ENCODE measurements at places on chromosomes 16 and 17.
A peak's percentile ranks its signal among the peaks of the same experiment; 100 is the strongest.

GRCh38 chr17:2786176-2786881, 9.9 kb upstream of the RAP1GAP2 start:
- peak; percentile 97 for DNase-seq

- DNase-seq = no peak
Observed at GRCh38 chr16:15732416-15732815, 82.4 kb downstream of the NDE1 start.

DNA sequence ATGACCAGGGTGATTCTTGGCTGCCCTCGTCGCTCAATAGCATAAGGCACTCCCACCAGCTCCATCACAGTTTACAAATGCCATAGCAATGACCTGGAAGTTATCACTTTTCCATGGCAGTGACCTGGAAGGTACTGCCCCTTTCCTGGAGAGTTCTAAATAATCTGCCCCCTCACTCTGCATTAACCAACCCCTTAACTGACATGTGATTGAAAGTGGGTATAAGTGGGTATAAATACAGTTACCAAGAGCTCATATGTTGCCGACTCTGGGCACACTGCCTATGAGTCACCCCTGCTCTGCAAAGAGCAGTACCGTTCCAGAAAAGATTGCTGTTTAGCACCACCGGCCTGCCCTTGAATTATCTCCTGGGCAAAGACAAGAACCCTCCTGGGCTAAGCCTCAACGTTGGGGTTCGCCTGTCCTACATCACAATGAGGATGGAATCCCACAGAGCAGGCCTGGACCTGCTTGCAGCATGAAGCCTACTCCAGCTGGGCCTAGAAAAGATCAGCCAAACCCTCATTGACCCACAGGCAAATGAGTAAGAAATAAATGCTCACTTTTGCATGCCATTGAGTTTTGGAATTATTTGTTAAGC, 95.2 kb upstream of the SEC14L1 start:
- no peak for DNase-seq

- DNase-seq = no peak
Observed at GRCh38 chr16:47460359-47460710, 528 bp downstream of the ITFG1 start.

GRCh38 chr17:26792486-26792885, 501.4 kb upstream of the WSB1 start:
- peak; percentile 6 for DNase-seq

DNA sequence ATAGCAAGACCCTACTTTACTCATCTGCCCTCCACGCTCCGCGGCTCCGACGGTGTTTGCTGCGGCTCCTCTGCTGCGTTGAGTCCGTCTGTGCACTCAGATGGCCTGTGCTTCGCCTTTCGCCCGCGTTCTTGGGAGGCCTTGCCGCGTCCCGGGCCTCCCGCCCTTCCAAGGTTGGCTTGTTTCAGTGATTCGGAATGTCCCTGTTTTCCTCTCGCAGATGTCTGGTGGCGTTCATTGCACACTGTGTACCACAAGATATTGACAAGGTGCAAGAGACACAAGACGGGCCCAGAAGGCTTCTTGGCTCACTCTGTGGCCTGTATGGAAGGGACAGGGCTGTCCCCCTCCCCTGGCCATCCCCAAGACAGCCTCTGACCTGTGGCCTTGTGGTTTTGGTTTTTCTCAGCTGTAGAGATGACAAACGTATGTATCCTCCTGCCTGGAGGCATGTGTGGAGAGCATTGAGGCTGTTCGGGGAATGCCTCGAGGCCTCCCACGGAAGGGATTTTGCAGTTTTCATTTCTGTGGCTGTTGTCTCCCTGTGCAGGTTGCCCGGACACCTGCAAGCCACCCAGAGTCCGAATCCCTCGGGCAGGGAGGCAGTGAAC, 15.4 kb downstream of the MGRN1 start:
- DNase-seq = no peak

- no peak for DNase-seq
Observed at GRCh38 chr16:56560447-56560846, 4.4 kb upstream of the MT4 start.

GRCh38 chr17:68148936-68149335, 98.9 kb upstream of the AMZ2 start:
- DNase-seq = no peak

DNA sequence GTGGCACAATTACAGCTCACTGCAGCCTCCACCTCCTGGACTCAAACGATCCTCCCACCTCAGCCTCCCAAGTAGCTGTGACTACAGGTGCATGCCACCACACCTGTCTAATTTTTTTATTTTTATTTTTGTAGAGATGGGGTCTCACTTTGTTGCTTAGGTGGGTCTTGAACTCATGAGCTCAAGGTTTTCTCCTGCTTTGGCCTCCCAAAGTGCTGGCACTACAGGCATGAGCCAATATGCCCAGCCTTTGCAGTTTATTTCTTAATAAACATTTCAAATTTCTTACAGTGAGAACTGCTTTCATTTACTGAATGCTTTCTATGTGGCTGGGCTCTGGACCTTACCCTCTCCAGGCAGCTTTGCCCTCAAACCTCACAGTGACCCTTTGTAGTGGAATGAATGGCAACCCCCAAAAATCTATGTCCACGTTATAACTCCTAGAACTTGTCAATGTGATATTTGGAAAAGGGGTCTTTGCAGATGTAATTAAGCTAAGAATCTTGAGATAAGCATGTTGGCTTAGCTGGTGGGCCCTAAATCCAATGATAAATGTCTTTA, 1.6 kb upstream of the TNP2 start:
- no peak for DNase-seq

GRCh38 chr17:29176558-29177351, 3.4 kb downstream of the MYO18A start:
- peak; percentile 73 for DNase-seq

DNA sequence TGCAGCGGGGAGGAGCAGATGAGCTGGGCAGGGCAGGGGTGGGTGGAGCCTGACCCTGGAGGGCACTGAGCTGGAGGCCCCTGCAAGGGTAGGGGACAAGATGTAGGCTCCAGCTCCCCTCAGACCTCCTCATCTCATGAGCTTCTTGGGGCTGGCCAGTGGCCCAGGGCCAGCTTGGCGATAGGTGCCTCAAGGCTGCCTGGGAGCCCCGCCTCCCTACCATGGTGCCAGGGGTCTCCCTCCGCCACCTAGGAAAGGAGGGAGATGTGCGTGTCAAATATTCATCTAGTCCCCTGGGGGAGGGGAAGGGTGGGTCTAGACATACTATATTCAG, 3.9 kb downstream of the HIRIP3 start:
- DNase-seq = no peak

- no peak for DNase-seq
Observed at GRCh38 chr16:71572497-71573116, 4.3 kb downstream of the TAT start.

GRCh38 chr16:12801511-12802042, 2.1 kb downstream of the CPPED1 start:
- DNase-seq = no peak

DNA sequence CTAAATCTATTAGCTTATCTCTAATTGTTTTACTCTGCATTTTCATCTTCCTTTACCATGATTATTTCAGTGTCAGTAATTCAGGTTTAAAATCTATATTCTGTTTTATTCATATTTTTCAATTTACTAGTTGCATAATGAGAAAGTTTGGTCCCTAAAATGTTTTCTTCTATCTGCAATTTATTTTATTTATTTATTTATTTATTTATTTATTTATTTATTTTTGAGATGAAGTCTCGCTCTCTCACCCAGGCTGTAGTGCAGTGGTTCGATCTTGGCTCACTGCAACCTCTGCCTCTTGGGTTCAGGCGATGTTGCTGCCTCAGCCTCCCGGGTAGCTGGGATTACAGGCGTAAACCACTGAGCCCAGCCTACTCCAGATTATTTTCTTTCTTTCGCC, 1597.3 kb downstream of the CDH8 start:
- DNase-seq = no peak

DNA sequence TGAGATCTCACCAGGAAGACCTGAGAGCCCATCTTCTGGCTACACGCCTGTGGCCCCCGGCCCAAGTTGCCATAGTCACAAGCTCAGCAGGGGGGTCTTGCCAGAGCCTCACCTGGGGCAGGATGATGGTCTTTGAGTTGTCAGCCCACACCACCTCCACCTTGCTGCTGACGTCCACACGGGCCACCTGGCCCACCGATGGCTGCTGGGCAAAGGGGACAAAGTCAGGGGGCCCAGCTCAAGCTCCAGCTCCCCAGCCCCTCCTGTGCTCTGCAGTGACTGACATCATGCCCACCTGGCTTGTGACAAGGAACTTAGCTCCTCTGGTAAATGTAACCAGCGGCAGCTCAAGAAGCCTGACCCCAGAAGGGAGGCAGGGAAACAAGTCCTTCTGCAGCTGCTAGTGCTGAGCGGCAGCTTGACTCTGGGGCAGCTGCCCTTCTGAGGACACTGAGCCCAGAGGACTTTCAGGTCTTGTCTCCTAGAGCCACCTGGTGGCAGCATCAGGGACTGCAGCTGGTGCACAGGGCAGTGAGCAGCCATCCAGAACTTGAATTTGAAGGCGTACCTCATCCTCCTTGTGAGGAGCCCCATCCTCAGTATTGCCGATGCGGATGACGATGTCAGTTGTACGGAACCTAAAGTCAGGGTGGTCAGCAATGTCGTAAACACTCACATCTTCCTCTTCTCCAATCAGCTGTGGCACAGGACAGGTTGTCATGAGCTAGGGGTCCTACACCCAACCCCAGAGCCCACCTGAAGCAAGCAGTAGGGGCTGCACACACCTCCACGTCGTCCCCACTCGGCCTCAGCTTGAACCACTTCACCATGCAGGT, 13.5 kb downstream of the SPHK1 start:
- peak; percentile 78 for DNase-seq

DNA sequence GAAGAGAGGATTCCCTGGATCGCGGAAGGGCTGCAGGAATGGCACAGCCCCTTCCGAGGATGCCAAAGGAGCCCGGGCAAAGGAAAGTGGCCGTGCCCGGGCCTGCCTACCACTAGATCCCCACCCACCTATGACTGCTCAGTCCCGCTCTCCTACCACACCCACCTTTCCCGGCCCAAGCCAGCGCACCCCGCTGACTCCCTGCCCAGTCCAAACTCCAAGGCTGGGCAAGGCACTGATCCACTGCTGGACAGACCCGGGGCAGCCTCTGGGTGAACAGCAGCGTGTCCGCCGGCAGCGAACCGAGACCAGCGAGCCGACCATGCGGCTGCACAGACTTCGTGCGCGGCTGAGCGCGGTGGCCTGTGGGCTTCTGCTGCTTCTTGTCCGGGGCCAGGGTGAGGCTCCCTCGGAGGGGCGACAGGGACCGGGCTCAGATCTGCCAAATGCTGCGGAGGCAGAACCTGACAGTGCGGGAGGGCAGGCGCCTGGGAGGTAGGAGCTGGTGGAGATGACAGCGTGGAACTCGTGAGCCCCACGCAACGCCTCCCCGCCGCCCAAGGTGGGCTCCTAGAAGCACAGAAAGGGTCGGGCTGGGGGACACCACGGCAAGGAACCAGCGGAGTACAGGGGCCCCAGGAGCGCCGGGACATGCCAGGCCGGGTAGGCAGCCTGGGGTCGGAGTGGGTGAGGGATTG, at the start of gene CES2:
TSS of gene CES2 (plus strand) at position 203 of the 698 bp plus-strand sequence. CDS start at position 323, 120 bp downstream.
- DNase-seq = no peak

- no peak for DNase-seq
Observed at GRCh38 chr17:68584581-68585303, 16.4 kb downstream of the FAM20A start.

GRCh38 chr17:58808609-58809563, 53.2 kb downstream of the PPM1E start:
- DNase-seq = no peak

GRCh38 chr17:56451629-56452028, 141.9 kb upstream of the NOG start:
- no peak for DNase-seq

- no peak for DNase-seq
Observed at GRCh38 chr17:28675980-28676379, 14.0 kb downstream of the SUPT6H start.

GRCh38 chr16:84546669-84547545, 42.4 kb upstream of the MEAK7 start:
- no peak for DNase-seq

GRCh38 chr16:57301126-57301817, 16.8 kb upstream of the PLLP start:
- DNase-seq = no peak

DNA sequence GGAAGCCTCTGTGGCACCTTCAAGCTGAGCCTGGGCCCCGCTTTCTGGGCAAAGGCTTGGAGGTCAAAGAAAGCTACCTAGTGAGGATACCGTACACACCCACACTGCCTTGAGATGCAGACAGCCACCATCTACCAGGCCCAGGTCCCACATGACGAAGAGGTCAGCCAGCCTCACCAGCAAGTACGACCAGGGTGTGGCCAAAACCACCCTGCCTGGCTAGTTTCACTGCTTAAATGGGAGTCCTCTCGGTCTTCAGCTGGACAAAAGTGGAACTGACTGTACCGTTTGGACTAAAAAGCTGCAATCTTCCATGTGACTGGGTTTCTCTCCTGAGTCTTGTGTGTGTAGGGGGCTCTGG, 21.6 kb downstream of the VASN start:
- DNase-seq = no peak

- DNase-seq = no peak
Observed at GRCh38 chr16:81945665-81946064, 65.6 kb downstream of the SDR42E1 start.

DNA sequence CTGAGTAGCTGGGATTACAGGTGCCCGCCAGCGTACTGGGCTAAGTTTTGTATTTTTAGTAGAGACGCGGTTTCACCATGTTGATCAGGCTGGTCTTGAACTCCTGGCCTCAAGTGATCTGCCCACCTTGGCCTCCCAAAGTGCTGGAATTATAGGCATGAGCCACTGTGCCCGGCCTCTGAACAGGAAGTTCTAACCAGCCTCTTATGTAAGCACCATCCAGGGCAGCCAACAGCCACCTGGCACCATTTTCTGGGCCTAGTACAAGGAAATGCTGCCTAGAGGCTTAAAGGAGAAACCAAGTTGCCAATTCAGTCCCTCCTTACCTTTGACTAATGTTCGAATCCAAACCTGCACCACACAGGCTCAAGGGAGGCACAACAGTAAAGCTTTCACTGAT, 8.5 kb upstream of the SLC39A11 start:
- no peak for DNase-seq
